ENCODE measurements at places on chromosomes 2 and 18.

DNA sequence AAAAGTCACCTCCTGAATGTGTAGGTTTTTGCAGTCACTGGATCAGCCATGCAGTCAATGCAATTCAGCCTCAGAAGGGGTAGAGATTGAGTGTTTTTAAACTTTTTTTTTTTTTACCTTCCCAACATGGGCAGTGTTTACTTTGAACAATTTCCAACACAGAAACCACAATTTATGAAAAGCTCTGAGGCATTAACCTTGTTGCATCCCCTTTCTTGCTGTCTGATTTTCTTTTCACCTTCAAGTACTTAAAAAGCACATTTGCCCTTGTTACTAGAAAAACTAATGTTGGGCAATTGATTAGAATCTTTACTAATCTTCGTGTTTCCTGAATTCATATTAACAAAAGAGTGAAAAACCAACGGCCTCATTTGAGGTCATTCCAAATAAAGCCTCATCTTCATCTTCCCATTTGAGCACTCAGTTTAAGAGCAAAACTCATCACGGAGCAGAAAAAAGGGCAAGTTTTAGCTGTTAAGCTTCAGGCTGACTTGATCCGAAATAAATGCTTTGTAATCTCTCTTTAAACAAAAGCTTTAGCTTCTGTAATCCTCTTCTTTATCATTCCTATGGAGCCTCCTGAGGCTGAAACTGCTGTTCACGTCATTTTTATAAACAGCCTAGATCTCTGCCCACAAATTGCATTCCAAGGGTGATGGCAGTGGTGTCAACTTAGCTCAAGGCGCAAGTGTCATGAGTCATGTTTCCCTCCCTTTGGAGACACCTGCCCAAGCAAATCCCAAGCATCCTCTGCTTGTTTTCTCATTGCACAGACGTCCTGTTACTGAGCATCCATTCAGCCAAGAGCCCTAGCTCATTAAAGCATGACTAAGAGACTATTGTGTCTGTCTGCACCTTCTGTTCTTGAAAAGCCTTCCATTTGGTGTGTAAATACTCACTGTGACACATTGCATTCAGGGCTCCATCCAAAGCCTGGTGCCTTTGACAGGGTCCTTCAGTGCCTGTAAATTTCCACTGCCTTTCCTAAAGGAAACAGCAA lies 107.7 kb downstream of the HNMT start:
- no peak for DNase-seq

GRCh38 chr2:219086196-219086595 lies 25.5 kb upstream of the IHH start:
- DNase-seq = no peak

DNA sequence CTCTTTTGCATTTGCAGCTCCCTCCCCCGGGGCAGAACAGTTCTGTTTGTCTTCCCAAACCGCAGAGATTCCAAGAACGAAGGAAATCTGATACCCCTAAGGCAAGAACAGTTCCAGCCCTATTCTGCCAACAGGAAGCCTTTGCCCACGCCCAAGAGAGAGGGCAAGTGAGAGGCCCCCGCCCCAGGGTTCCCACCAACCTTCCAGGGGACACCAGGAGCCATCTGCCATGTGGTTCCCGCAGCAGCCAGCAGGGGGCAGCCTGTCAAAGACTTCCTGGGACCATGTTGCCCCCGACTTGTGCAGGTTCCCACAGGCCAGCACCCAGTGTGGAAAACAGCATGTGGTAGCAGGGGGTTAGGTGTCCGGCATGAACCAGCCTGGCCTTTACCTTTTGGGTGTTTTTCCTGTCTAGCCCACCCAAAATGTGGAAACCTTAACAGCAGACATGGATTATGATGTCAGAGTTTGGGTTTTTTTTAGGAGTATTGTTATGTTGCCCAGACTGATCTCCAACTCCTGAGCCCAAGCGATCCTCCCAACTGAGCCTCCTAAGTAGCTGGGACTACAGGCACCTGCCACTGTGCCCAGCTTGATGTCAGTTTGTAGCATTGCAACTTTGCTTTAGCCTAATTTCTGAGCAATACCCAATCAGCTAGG lies 21.7 kb upstream of the EFHD1 start:
- peak; percentile 89 for DNase-seq

DNA sequence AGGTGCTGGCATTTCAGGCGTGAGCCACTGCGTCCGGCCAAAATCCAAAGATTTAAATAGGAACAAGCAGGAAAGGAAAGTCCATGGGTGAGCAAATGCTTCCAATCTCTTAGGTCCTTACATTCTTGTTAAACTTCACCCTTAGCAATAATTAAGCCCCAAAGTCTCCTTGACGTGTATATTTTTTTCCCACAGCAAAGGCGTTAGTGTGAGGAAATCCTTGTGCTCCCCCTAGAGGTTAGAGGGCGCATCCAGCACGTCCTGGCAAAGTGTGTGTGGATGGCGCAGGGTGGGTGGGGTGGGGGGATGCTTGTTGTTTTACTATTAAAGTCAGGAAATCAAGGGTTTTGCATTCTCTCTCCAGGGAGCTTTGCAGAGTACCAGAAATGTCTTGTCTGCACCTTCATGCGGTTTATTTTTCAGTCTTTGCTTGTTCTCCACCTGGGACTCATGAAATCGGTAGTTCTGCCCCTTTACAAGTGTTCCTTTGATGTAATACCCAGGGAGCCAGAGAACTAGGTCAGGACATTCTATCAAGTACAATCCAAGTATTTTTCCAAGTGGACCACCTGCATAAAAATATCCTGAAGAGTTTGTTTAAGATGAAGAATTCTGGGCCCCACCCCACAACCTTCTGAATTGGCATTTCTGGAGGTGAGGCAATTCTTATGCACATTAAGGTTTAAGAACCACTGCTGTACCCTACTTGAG lies 22.2 kb upstream of the ITSN2 start:
- peak; percentile 70 for DNase-seq

GRCh38 chr2:30615926-30616325 lies 168.9 kb downstream of the LCLAT1 start:
- DNase-seq = no peak

DNA sequence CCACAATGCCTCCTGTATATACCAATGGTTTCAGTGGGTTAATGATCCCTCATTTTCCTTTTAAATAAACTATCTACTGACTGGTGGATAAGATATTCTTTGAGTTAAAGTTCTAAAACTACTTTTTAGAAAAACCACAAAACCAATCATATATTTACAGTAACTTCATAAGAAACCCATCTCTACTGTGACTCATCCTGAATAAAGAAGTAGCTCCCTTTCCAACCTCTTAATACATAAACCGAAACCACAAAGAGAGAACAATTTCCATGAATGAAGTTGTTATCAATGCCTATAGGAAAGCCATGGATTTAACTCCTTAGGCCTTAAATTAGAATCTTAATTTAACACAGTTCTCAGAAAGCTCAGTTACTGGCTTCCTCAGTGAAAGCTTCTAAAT lies 227.0 kb upstream of the SMAD7 start:
- no peak for DNase-seq

DNA sequence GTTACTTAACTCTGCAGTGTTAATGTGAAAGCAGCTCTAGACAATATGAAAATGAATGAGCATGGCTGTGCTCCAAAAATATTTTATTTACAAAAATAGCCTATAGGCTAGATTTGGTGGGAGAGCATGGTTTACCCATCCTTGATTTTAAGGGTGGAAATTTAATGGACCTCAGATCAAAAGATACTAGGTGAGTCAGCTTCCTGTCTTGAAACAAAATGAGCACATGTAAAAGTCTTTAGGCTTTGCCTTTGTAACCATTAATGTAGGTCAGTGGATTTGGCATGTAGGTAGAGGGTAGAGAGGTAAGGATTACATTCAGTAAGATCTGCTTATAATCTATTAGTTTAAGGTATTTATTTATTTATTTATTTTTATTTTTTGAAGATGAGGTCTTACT lies 72.7 kb downstream of the GREB1L start:
- no peak for DNase-seq

- DNase-seq = no peak
Measured at GRCh38 chr18:32257084-32257785, 67.4 kb downstream of the MEP1B start.

DNA sequence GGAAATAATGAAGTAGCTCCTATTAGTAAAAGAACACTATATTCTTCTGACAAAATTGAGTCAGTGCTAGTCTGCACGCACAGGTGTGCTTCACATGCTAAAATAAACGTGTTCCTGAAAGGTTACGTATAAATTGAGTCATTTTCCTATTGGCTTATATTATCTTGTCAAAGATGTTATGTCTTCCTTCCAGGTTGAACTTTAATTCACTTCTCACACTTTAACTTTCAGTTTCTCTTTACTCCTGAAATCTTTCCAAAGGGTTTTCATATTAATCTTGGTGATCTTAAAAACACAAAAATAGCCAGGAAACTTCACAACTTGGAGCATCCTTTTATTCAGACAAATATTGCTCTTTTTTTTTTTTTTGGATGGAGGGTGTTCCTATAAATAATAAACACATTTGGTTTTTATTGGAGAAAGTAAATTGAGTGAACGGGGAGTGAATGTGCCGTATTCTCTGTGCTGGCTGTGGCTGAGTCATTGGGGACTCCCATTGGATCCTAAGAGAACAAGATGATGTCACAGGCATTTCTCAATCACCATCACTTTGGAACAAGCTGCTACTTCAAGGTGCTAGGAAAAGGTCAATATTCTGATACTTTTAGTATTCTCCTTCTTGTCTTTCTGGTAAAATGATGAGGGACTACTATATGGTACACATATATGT lies 150.2 kb upstream of the SPATS2L start:
- no peak for DNase-seq

DNA sequence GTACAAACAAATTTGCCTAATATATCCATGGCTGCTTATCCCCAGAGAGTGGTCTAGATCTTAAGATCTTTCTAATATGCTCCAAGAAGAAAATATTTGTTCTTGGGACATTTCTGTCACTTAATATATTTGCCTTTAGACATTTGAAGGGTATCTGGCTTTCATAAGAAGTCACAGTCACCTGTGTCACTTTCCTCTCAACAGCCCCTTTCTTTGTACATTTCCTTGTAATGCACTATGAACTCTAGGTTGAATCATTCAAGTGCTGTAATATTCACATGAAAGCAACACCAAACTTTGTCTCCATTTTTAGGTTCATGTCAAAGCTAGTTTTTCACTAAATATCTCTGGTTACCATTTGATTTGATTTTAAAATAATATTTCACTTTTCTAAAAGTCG lies 41.4 kb upstream of the NABP1 start:
- DNase-seq = no peak

GRCh38 chr2:40975151-40975550 lies 523.3 kb upstream of the SLC8A1 start:
- no peak for DNase-seq

DNA sequence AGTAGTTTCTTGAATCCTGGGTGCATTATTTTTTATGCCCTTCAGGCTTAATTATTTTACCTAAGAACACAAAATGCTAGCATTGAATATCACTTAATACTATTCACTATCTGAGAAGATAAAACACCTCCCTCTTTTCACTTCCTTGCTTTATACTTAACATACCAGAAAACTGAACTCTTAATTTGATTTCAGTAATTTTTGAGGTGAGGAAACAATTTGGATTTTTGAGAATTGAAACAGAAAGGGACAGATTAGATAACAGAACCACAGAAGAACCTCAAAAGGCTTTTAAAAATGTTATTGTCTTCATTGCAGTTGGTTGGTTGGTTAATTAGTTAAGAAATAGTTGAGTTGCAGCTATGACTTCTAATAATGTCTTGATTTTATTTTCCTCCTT lies 69.5 kb downstream of the GPD2 start:
- no peak for DNase-seq

DNA sequence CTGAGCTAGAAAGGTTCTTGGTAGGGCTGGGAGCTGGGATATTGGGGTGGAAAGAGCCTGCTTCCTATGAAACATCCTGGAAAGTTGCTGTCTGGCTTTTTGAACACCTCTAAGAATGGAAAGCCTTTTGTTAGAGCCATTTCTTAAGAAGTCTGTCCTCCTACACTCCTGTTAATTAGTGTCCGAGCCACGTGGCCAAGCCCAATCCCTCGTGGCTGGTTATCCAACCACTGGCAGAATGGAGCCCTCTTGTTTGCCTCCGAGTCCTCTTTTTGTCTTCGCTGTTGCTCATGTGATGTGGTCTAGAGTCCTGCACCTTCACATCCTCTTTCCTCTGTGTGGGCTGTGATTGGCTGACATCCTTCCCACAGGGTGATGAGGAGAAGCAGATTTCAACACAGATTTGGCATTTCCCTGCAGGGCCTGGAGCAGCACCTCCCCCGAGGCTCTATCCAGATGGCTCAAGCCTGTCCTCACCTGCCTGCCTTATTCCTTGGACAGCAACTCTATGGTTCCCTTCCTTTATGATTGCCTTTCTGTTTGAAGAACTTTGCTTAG lies 8.2 kb upstream of the TOGARAM2 start:
- DNase-seq = no peak

DNA sequence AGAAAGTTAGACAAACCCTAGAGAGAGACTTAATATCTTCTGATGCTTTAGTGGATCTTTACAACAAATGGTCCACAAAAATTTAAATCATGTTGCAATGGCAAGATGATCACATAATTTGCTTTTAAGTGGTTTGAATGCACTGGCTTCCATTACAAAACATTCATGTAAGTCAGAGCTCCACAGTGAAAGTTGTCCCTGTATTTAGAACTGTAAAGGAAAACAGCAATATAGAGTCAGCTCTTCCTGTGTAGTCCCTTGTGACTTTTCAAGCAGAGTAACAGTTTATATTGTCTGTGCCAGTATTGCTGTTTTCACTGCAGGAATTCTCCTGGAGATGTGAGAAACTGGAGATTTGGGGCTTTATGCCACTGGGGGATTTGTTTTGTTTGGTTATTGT lies 77.7 kb downstream of the MEIS1 start:
- DNase-seq = no peak

GRCh38 chr2:239292959-239293774 lies 107.7 kb downstream of the HDAC4 start:
- DNase-seq = no peak

- DNase-seq = no peak
Measured at GRCh38 chr2:43109261-43109743, 117.1 kb downstream of the ZFP36L2 start.

DNA sequence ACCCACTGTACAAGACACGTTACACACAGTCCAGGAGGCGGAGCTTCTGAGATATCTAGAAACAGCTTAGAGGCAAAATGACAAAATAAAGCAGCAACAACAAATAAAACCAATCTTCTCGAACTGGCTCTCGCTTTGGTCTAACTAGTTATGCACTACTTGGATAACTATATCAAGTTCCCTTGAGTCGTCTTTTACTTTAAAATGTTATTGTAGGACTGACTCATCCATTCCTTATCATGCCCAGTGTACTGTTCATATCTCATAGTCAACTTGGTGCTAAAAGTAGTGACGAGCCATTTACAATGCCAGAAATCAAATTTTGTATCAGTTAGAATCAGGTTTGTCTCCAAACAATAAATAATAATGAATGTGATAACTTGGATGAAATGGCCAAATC lies 102.5 kb upstream of the SLC35G4 start:
- DNase-seq = no peak

Data from activated T-cell treated with anti-CD3 and anti-CD28 coated beads, Interleukin-2, amount 50 U/mL, for 48 hours (primary cell).